ENCODE measurements at places on chromosomes 12 and 14. TPM values are rescaled to one million over a fixed set of nuclear protein-coding genes. Genes with fewer than 3 reads are reported as not detected.

- no peak overlapping the region for H3K27ac ChIP-seq
- no peak overlapping the region for H3K4me3 ChIP-seq
- no peak for DNase-seq
- no peaks in the 10 kb centered on the region for H3K36me3 ChIP-seq
- no peaks in the 10 kb centered on the region for H3K4me1 ChIP-seq
Measured at GRCh38 chr14:66293533-66294105, 192.6 kb upstream of the CCDC196 start.

DNA sequence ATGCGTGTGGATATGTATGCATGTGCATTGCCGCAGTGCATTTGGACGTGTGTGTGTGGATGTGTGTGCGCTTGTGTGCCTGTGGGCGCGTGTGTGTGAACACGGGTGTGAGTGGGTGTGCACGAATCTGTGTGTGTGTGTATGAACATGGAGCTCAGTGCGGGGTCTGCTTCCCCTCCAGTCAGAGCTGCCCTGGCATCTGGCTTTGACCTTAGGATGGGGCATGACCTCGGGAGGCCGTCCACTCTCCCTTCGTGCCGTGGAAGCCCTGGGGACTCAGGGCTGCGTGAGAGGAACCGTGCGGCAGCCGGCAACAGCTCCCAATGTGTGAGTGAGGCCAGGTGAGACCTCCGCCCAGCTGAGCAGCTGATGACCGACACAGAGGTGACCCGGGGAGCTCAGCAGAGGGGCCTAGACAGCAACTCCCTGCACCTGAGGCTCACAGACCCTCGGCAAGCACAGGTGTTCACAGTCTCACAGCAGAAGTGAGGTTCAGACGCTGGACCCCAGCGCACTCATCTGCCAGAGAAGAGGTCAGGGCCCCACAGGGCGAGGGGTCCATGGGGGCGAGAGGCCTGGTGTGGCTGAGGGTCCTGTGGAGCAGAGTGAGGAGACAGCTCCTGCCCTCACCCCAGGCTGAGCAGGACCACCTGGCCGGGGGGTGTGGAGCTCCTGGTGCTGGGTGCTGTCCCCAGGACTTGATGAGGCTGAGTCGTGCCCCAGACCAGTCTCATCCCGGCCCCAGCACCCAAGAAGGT, 33.6 kb upstream of the FBRSL1 start:
- H3K4me1 ChIP-seq = no peaks in the 10 kb centered on the region
- H3K27me3 ChIP-seq = peaks cover 60% of the 10 kb centered on the region
- peaks cover 12% of the 10 kb centered on the region for H3K36me3 ChIP-seq
- no peak overlapping the region for H3K27ac ChIP-seq
- no peak overlapping the region for H3K4me3 ChIP-seq
- no peak for DNase-seq

GRCh38 chr14:91614187-91614586, 104.1 kb upstream of the PPP4R3A start:
- no peak overlapping the region for H3K4me3 ChIP-seq
- DNase-seq = no peak
- H3K36me3 ChIP-seq = peaks cover 18% of the 10 kb centered on the region
- H3K4me1 ChIP-seq = no peaks in the 10 kb centered on the region
- no peaks in the 10 kb centered on the region for H3K27me3 ChIP-seq

DNA sequence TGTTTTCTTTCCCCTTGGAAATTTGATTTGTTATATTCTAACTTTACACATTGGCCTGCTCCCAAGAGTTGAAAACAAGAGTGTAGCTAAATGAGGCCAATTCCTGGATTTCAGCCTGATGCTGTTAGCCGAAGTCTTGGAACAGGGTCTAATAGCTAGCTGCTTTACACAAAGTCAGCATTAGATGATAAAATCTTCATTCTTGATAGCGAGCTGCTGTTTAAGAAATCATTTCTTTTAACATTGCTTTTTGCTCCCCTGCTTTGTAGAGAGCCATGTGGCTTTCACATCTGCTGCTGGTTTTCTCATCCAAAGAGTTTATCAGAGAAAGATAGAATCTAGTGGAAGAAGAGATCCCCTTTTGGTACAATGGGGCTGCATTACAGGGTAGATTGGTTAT, 22.3 kb downstream of the FBXW8 start:
- no peaks in the 10 kb centered on the region for H3K4me1 ChIP-seq
- H3K36me3 ChIP-seq = peaks cover 30% of the 10 kb centered on the region
- H3K27me3 ChIP-seq = no peaks in the 10 kb centered on the region
- H3K27ac ChIP-seq = no peak overlapping the region

Gene ZDHHC22
- 38.6 TPM for total RNA-seq

Gene BHLHE41
- total RNA-seq = 7.6 TPM

All from WTC11 (cell line).